CD4-positive, CD25-positive, alpha-beta regulatory T cell (primary cell): ENCODE measurements at places on chromosomes 5 and 9. TPM values are rescaled to one million over a fixed set of nuclear protein-coding genes. Genes with fewer than 3 reads are reported as not detected.
A peak's percentile ranks its signal among the peaks of the same experiment; 100 is the strongest.

Gene TAF1L
- total RNA-seq: not detected

Gene LHFPL2
- 0.47 TPM for total RNA-seq

Gene PDE8B
- total RNA-seq: not detected

Gene REEP5
- 45.6 TPM for total RNA-seq

Gene SVEP1
- 0.12 TPM for total RNA-seq

Gene CARD9
- total RNA-seq: 0.35 TPM

Gene TXNDC8
- total RNA-seq: not detected

Gene CDKN2B
- total RNA-seq: 1.4 TPM

DNA sequence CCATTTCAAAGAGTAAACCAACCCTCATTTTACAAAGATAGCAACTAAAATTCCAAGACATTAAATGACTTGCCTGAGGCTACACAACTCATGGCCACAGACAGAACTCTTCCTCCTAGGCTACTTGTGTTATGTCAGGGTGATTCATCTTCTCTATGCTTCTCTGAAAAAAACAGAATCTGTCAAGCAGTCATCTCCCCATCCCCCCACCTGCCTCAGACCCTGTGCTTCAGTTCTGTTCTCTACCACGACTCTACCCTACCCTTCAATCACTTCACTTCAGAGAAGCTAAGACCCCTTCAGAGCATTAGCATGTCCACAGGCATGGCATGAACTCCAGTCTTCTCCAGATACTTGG is 277.7 kb upstream of the PTGER4 start:
- no peak for DNase-seq

DNA sequence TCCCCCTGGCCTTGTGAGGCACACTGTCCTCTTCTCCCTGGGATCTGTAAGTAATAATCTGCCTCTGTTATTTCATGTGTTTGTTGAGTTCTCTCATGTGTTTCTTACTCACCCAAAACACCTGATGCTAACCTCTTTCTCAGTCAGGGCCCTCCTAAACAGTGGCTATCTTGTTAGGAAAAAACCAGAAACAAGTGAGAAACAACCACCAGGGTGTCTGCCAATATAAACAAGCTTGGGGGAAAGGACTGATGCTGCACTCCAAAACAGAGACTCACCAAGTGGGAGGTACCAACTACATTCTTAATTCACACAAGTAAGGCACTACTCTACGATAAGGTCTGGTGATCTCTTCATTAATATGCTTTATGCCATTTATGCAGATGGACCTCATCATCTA is 564.4 kb downstream of the SEMA5A start:
- no peak for DNase-seq

- no peak for DNase-seq
Observed at GRCh38 chr9:126630458-126631237, 16.9 kb downstream of the LMX1B start.

- no peak for DNase-seq
Observed at GRCh38 chr9:133704711-133705181, 33.4 kb downstream of the SARDH start.

- DNase-seq: no peak
Observed at GRCh38 chr5:79120221-79120620, 8.6 kb downstream of the BHMT start.

DNA sequence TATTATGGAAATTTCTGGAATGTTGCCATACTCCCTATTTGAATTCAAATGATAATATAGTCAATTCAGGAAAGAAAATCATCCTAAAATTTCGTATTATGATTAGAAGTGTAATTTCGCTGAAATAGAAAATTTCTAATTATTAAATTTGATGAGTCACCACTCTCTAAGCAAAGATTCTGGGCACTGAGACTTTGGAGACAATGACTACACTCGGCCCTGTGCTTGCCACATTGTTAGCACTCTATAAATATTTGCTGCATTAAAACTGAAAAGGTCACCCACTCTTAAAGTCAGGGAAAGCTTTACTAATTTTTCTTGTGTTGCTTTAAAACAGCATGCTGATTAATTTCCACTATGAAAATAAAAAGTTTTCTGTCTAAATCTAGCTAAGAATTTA is 240.3 kb downstream of the TLE4 start:
- DNase-seq: no peak

DNA sequence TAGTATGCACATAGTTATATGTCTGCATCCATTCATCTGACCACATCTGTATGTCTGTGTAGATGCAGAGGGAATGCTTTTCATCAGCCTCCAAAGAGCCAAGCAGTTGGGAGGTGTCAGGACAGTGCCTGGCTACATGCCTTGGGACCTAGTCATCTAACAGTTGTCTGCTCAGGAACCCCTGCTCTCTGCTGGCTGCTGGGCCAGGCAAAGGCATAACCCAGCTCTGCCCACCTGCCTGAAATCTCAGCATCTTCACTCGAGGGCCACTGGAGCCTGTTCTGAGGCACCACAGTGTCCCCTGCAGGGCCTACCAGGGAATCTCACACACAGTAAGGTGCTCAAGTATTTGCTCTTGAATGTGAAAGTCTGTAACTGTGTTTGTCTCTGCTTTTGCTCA is 3.7 kb downstream of the C9orf50 start:
- no peak for DNase-seq

DNA sequence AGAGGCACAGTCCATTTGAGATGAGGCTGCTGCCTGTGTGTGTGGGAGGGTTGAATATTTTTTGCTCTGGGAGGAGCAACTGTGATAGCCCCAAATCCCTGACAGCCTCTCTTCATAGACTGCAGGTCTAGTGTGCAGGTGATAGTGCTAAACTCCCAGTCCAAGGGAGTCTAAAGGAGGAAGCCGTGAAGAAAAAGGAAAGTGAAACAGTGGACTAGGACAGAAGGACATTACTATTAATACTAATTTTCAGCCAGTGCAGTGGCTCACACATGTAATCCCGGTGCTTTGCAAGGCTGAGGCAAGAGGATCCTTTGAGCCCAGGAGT is 295.0 kb downstream of the PDE4D start:
- no peak for DNase-seq

GRCh38 chr5:106331415-106331814 is 1339.3 kb downstream of the EFNA5 start:
- no peak for DNase-seq

- no peak for DNase-seq
Observed at GRCh38 chr5:74200560-74200959, 440.0 kb downstream of the ENC1 start.

DNA sequence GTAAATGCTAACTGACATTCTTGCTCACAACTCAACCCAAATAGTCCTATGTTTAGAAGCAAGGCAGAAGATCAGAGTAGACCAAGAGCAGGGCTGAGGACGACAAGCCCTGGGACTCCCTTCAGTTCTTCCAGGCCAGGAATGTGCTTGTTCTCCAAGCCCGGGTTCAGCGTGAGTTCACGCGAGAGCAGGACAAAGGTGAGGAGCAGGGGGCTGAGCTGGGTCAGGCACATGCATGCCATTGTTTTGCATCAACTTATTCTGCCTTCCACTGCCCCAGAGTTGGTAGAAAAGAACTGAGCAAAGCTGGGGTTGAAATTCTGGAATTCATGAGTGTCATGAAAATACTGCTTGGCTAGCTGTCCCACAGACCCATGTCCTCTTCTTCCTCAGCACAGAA is 206.5 kb downstream of the PAX5 start:
- DNase-seq: no peak

- no peak for DNase-seq
Observed at GRCh38 chr5:16855485-16855884, 80.6 kb downstream of the MYO10 start.

GRCh38 chr9:83537331-83538171 is 650 bp downstream of the FRMD3 start:
- DNase-seq: peak; percentile 5

DNA sequence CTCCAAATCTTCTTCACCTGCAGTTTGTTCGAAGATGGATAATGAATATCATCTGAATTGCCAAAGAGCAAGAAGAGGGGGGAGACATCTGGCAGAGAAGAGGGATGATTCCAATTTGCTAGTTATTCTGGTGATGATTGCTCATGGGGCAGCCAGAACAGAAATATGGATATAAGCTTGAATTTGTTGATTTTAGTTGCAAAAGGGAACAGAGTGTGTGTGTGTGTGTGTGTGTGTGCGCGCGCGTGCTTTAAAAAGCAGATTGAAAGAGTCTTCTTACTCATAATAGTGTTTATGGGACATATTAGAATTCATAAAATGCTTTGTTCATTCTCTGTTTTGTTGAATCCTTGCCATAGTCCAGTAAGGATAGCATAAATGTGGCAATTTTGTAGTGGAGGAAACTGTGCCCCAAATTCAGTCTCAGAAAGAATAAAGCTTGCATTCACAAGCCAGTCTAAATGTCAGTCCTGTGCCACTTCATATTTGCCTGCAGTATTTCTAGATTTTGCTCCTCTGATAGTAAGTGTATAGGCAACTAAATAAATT is 436.3 kb upstream of the KLF4 start:
- DNase-seq: no peak

DNA sequence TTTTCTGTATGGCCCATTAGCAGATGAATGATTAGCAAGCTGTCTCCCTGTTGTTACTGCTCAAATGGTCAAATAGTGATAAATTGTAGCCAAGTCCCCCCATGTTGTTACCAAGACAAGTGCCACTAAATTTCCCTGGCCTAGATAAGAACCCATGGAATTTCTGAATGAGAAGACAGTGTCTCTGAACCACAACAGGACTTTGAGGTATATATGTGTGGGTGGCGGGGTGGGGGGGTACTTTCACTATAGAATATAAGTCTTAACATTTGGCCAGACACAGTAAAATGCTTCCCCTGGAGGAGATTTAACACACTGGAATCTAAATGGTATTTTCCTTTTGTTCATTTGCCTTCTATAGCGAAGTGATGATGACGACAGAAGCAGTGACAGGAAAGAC is 28.7 kb downstream of the XPA start:
- DNase-seq: no peak

DNA sequence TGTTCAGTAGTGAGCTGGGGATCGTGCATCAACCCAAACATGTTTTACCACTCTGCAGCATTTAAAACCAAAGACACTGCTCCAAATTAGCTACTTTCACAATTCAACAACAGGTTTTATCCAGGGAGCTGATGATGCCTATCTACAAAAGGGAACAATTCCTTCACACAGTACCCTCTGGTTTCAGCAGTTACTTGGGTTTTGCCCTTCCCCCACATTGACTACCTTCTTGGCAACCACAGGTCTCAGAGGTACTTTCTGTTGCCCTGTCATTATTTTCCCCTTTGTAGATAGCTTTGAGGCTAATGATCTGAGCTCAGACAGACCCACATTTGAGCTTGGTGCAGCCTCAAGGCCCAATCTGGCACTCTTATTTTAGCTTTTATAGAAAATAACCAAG is 96.1 kb downstream of the WDR41 start:
- peak; percentile 11 for DNase-seq

DNA sequence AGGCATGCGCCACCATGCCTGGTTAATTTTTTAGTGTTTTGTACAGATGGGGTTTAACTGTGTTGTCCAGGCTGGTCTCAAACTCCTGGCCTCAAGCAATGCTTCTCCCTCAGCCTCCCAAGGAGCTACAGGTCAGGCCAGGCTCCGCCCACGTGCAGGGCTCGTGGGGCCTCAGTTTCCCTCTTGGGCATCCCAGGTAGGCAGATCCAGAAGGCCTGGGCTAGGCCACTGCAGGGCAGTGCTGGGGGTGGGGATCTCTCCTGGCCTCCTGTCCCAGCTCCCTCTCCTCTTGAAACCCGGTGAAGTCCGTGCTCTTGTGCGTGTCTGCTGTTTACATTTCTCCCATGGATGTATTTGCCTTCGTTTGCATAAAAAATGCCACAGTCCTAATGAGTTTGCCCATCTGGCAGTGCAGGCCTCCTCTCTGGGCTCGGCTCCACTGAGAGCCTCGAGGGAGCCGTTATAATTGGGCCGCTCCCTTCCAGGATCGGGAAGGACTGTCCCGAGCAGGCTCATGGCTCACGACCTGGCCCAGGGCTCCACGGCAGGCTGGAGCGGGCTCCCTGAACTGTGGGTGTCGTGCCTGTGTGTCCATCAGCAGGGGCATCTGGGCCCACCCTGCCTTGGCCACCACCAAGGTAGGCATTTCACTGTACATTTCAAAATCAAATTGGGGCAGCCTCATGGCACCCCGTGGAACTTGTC is 52.6 kb upstream of the RUFY1 start:
- DNase-seq: no peak

DNA sequence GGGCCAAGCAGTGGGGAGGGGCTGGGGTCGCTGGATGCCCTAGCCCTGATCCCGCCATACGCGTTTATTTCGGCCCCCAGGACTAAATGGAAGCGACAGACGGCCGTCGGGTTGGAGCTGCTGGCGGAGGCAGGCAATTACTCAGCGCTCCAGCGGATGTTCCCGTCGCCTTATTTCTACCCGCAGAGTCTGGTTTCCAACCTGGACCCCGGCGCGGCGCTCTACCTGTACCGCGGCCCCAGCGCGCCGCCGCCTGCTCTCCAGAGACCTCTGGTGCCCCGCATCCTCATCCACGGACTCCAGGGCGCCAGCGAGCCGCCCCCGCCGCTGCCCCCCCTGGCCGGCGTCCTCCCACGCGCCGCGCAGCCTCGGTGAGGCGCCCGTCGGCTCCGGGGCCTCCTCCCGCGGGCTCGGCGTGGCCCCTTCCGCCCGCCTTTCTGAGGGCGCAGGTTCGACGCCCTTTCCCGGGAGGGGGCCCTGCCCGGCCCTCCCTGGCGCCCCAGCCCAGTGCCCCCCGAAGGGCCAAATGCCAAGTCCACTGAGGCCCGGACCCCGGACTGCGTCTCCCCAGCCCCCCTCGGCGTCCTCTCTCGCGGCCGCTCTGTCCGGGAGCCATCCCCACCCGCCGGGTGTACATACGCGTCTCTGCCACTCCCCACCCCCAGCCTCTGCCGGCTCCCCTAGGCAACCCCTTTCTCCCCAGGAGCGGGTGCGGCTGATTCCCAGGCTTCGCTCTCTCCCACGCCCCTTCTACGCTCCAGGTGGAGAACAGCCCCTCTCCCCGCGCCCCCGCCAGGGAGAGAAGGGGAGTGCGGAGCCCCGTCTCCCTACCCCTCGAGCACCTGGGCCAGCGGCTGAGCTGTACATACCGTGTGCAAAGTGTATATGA is 7.0 kb downstream of the BARHL1 start:
- no peak for DNase-seq

DNA sequence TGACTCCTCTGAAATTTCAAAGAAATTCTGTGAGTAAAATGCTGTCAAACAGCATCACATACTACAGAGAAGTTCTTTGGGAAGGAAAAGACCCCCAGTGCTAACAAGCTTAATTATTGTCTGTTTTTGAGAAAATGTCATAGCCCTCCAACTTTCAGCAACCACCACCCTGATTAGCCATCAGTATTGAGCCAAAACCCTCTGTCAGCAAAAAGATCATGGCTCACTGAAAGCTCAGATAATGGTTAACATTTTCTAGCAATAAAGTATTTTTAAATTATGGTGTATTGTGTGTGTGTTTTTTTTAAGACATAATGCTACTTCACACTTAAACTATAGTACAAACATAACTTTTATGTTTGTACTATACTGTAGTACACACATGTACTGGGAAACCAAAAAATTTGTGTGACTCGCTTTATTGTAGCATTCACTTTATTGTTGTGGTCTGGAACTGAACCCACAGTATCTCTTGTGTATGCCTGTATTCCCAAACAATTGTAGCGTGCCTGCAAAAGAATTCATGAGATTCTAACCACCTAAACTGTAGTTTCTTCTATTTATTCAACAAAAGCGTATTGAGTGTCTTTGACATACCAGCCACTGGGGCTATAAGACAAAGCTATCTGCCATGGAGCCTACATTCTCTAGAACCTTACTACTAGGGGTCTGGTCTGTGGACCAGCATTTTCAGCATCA is 31.6 kb downstream of the TLE4 start:
- no peak for DNase-seq
